ENCODE measurements at places on chromosomes 3 and 15. TPM values are rescaled to one million over a fixed set of nuclear protein-coding genes. Genes with fewer than 3 reads are reported as not detected.

- DNase-seq = no peak
Observed at GRCh38 chr3:32968166-32968919, 16.9 kb downstream of the CCR4 start.

- no peak for DNase-seq
Observed at GRCh38 chr3:197504229-197504628, 51.5 kb downstream of the BDH1 start.

DNA sequence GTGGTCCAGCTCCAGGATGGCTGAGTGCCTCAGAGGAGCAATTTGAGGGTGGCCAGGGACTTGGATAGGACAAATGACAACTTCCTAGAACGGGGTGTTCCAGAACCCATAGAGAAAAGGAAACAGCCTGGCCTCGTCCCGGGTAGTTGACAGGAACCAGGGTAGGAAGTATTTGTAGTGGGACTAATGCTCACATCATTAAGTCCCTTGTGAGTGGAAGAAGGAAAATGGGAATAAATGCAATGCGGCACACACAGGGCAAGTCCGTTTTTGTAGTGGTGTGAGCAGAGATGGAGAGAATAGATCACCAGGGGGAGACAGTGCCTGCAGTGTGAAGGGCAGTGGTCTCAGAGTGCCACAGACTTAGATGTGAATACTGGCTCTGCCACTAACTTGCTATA lies 19.6 kb downstream of the TIMP4 start:
- DNase-seq = no peak

DNA sequence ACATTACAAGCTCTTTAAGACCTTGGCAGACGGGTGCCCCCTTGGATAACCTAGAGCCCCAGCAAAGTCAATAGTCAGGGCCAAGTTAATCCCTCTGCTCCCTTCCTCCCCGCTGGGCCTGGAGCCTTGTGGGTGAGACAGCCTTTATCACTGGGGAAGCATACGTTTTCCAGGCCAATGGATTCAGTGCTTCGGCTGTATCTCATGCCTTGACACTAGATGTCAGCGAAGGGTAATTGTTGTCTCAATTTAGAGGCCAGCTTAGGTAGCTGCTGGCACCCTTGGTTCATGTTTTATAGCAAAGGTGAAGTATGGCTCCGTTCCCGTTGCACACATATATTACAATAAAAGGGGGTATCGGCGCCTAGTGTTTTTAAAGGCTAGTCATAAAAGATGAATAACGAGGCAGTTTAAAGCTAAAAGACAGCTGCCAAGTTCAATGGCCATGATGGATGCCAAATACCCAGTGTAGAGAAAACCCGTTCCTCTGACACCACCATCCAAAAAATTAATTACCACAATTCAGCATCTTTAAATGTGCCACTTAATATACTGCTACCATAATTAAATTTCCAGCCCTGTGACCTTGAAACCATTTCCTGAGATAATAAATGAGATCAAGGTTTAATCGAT lies 52.3 kb upstream of the BNIP2 start:
- no peak for DNase-seq

- peak; percentile 7 for DNase-seq
Observed at GRCh38 chr3:46972396-46972795, 4.1 kb downstream of the CCDC12 start.

DNA sequence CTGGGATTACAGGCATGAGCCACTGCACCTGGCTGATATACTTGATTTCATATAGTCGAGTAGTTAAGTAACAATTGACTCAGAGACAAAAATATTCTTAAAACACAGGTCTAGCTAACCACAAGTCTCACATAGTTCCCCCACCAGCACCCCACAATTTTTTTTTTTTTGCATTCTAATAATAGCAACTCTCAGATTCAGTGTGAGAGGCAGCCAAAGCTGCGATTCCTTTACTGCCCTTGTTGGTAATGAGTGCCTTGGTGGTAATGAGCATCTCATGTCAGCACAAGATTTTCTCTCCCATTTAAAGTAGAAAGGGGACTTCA lies 72.5 kb downstream of the WWTR1 start:
- no peak for DNase-seq

DNA sequence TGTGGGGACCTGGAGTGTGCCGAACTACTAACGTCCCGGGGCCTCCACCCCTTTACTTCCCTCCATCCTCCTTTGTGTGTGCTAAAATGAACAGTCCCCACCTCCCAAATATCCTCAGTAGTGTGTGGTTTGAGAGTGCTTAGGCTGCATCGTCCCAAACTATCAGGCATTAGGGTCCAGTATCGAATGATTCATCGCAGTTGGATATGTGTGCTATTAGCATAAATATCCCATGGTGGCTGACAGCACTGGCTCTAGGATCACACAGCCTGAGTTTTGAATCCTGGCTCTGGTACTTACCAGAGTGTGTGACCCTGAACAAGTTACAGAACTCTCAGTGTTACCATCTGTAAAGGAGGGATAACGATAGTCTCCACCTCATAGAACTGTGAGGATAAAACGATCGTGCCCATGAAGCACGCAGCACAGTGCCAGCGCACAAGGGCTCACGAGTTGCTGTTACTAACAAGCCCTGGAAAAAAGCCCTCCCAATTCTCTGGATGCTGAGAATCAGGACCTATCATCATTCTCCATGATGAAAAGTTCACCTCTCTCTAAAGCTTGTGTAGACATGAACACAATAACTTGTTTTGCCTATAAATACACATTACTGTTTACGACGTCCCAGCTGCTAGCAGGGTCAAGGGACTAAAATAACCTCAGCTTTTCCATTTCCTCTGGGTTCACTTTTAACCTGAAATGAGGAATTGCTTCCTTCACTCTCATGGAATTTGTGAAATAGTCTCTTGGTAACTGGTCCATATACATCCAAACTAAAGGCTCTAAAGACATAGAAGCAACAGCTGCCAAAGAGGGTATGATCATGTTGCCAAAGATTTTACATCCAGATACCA lies 51.0 kb downstream of the VGLL4 start:
- no peak for DNase-seq

- no peak for DNase-seq
Observed at GRCh38 chr15:72141171-72142084, 23.2 kb downstream of the SENP8 start.

- no peak for DNase-seq
Observed at GRCh38 chr3:158121295-158121694, 11.4 kb downstream of the RSRC1 start.

GRCh38 chr3:112459750-112460149 lies 39.5 kb downstream of the BTLA start:
- DNase-seq = no peak

DNA sequence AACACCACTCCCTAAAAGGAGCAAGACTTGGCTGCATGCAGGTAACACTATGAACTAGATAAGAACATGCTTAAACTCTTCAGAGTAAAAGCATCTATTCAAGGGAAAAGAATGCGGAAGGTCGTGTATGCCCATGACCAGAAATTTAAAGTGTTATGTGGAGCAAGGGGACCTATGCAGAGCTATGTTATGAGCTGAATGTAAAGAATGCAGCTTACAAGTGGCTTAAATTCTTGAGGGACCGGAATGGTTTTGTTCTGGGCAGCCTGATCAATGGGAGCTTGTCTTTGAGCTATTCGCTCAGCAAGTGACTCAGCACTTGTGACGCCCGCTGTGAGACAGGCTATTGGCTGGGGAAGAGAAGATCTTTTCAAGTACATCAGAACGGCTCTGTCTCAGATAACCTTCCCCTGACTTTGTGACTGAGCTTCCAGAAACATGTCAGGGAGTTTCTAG lies 367.5 kb upstream of the THBS1 start:
- DNase-seq = peak; percentile 58

- no peak for DNase-seq
Observed at GRCh38 chr3:61724801-61725200, 163.4 kb downstream of the PTPRG start.

DNA sequence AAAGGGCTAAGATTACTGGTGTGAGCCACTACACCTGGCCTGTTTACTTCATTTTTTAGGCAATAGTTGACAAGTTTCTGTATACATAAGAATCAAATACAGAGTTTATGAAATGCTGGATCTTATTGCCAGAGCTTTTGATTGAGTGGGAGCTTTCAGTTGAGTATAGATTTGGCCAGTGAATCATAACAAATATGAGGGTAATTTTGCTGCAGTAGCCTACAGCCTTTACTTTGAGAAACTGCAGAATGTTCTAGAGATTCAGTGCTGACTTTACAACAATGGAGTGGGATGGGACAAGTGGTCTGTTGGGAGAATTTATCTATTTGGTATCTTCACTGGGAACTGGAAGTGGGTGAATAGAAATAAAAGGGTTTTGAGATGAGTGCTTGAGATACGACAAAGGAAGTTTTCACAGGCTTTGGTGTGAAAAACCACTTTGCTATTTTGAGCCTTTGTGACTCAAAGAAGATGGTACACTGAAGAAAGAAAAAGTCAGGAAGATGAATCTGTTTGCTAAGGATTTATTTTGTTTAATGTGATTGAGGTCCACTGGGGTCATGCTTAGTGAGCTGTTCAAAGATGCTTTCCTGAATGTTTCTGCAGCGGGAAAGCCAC lies 227.8 kb downstream of the UBE2E2 start:
- DNase-seq = no peak

DNA sequence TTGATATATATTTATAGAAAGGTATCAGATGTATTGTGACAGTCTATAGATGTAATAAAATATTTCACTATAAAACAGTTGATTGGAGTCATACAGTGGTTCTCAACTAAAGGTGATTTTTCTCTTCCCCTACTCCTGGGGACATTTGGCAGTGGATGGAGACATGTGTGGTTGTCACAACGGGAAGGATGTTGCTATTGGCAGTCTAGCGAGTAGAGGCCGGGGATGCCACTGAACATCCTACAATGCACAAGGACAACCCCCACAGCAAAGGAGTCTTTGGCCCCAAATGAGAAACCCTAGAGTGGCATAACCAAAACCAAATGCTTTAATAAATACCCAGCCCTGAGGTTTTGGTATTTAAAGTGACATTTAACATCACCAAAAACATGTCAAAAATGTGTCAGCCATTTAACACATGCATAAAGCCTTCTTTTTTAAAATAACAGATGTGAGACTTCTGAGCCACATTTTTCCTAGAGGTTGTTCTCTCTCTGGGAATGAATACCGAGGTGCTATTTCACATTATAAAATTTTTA lies 367.5 kb downstream of the PTPRG start:
- no peak for DNase-seq

- DNase-seq = no peak
Observed at GRCh38 chr3:89740080-89740880, 632.9 kb downstream of the EPHA3 start.

DNA sequence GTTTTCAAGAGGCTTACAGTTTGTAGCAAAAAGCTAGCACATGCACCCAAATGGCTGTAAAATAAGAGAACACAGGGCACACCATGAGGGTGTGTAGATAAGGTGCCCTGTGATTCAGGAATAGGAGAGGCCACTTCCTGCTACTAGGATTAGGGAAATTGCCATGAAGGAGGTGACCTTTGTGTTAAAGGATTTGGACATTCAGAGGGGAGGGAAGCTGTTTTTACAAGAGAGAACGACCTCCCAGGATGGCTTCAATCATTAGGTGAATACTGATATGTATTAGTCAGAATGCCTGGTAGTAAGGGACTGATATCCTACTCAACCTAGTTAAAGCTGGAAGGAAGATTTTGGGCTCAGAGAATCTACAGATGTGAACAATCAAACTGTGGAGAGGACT lies 35.7 kb upstream of the ABHD17C start:
- DNase-seq = no peak

GRCh38 chr3:144875211-144875610 lies 903.6 kb downstream of the DIPK2A start:
- DNase-seq = no peak

GRCh38 chr3:71520161-71521020 lies 63.1 kb downstream of the FOXP1 start:
- DNase-seq = no peak

DNA sequence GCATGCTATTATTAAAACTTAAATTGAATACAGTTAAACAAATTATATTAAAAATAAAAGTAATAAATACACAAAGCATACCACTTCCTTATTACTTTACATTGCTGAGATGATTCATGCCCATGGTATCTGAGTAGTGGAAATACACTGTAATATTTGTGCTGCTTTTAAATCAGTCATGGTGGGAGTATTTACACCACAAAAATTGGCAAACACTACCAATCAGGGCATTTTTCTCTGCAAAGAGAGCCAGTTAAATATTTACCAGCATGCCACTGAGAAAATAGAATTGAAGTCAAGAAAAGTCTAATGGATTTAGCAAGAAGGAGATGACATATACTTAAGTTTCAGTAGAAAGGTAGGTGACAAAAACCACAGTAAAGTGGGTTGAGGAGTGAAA lies 19.6 kb downstream of the PPARG start:
- DNase-seq = no peak

GRCh38 chr3:193330555-193331204 lies 47.9 kb downstream of the ATP13A5 start:
- no peak for DNase-seq

DNA sequence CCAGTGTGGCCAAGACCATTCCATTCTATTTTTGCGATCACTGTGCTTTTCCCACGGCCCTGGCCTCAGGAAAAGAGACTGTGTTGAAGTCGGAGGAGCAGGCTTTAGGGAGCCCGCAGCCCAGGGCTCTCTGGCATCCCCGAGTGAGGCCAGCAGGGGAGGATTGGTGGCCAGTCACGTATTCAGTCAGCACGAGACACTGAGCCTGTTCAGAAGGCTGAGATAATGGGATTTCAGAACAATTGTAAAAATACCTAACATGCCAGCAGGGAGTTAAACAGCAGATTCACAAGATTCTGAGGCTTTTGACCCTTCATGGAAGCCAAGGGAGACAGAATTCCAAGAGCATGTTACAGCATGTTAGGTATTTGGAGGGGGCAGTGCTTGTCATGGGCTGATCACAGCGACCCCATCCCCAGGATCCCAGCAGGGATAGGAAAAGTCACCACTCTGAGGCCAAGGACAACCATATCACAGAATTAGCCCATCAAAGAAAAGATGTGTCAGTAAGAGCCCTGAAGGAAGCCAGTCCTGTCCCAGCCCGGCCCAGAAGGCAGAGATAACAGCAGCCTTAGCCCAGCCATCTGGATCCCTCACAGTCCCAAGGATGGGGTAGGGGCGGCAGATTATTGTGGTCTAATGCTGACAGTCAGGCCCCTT lies 40.6 kb downstream of the AMOTL2 start:
- peak; percentile 41 for DNase-seq

DNA sequence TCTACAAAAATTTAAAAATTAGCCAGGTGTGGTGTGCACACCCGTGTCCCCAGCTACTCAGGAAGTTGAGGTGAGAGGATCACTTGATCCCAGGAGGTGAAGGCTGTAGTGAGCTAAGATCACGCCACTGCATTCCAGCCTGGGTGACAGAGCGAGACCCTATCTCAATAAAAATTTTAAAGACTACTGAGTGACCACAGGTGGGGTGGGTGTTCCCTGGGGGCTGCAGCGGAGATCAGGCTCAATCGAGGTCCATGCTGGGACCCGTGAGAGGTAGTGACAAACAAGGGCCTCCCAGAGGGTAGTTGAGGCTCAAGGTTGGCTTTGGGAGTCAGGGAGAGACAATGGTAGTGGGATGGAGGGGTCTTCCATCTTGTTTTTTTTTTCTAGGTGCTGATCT lies 38.9 kb upstream of the LIMD1 start:
- no peak for DNase-seq

- no peak for DNase-seq
Observed at GRCh38 chr15:89673165-89673512, 6.0 kb downstream of the PLIN1 start.

CEP97 gene
- 6.5 TPM for total RNA-seq

GOLGA8G gene
- not detected for total RNA-seq

MAPKBP1 gene
- 17.0 TPM for total RNA-seq

SLC24A5 gene
- not detected for total RNA-seq

CRBN gene
- 57.4 TPM for total RNA-seq

EPHA6 gene
- 0.52 TPM for total RNA-seq

WDR72 gene
- total RNA-seq = 0.10 TPM

LDHAL6B gene
- not detected for total RNA-seq

FAM240A gene
- not detected for total RNA-seq

PIGZ gene
- total RNA-seq = 2.8 TPM

HRH1 gene
- 1.4 TPM for total RNA-seq

SLC28A2 gene
- not detected for total RNA-seq

SRGAP3 gene
- total RNA-seq = 6.4 TPM
